ENCODE measurements at places on chromosomes 13 and 19.

GRCh38 chr19:43594710-43595604 is 977 bp downstream of the IRGQ start:
- peak; percentile 82 for DNase-seq

DNA sequence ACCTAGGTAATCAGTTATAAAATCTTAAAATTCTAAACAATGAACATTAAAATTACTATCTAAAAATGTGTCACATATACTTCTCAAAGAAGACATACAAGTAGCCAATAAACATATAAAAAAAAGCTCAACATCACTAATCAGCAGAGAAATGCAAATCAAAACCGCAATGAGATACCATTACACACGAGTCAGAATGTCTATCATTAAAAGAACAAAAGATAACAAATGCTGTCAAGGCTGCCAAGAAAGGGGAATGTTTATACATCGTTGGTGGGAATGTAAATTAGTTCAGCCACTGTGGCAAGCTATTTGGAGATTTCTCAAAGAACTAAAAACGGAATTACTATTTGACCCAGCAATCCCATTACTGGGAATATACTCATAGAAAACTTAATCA is 310.3 kb upstream of the EDNRB start:
- no peak for DNase-seq

- DNase-seq: no peak
These were observed 45.3 kb downstream of the LRCH1 start for GRCh38 chr13:46598140-46598819.

- no peak for DNase-seq
These were observed 731.8 kb upstream of the ARGLU1 start for GRCh38 chr13:107299717-107300116.

DNA sequence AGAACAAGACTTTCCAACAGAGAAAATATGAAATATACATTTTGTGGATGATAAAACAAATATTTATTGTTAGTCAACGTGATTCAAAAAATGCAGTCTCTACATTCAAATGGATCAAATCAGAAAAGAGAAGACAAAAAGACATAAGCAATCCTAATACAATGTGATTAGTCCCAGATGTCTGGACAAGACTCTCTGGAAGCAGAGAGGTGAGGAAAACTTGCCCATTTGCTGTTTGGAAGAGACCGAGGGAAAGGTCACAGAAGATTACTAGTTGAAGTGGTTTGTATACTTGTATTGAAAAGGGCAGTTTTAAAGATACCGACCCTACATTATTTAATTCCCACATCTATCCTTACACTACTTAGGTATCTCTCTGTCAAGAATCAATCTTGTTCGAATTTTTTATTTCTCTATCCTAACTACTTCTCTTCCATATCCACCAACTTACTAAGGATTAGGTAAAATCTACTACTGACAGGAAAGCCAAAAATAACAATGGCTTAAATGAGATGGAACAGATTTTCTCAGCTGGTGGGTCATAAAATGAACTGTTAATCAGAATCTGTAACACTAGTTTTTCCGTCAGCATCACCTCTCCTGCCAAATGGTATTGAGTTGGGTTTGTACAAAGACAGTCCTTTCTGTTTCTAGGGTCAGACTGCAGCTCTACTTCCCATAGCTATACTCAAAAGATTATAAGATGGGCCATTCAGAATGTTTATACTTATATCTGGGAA is 497.1 kb downstream of the DCT start:
- no peak for DNase-seq

DNA sequence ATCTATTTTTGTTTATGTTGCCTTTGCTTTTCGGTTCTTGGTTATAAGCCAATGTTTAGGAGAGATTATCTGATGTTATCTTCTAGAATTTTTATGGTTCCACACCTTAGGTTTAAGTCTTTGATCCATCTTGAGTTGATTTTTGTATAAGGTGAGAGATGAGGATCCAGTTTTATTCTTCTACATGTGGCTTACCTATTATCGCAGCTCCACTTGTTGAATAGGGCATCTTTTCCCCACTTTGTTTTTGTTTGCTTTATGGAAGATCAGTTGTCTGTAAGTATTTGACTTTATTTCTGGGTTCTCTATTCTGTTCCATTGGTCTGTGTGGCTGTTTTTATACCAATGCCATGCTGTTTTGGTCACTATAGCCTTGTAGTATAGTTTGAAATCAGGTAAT is 927.0 kb downstream of the UQCRFS1 start:
- DNase-seq: no peak

GRCh38 chr13:25908366-25908765 is 143.4 kb downstream of the SHISA2 start:
- no peak for DNase-seq

GRCh38 chr19:53826876-53827275 is 2.8 kb upstream of the NLRP12 start:
- DNase-seq: no peak

DNA sequence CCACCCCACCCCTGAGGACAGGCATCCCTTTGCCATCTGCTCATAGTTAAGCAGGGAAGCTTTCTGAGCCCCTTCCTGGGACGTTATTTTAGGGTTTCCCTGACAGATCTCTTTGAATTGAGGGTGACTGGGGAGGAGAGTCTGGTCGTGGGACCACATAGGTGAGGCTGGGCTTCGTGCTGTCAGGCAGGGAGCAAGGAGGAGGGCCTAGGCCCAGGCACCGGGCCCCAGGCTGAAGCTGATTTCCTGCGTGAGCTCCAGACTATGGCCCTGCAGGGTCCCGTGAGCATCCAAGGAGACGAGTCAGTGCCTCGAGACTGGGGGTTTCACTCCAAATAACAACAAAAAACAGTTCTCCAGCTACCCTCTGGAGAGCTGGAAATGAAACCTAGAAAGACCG is 60.4 kb downstream of the MYO9B start:
- no peak for DNase-seq
